ENCODE measurements at places on chromosomes 5 and 9.

- no peak for DNase-seq
These were observed 76.5 kb upstream of the IL7R start for GRCh38 chr5:35780236-35780635.

- no peak for DNase-seq
These were observed 114.1 kb downstream of the SYK start for GRCh38 chr9:90915693-90916092.

GRCh38 chr5:168006456-168007130, 284.9 kb upstream of the WWC1 start:
- no peak for DNase-seq

GRCh38 chr9:129888293-129889121, 53.2 kb downstream of the USP20 start:
- DNase-seq: no peak

DNA sequence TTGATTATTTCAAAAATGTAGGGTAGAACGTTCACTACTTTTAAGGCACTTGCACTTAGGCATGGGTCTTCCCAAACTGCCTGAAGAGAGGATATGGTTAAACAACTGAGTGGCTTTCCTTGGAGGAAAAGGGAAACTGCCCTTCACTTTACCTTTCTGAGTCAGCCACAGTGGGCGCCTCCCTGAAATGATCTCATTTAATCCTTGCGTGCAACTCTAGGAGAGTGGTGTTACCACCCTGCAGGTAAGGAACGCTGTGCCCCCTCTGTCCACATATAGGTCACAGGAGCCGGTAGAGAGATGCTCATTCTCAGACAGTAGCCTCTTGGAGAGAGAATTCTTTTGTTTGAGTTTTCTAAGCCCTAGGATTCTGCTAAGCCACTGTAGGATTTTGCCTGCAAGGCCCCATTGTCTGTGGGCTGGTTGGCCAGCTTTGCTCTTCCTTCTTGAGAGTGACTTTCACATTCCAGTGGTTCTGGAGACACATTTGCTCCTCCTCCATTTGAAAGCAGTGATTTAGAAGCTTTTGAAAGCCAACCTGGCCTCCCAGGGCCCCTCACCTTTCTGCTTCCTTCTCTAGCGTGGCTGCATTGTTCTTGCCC, 110.3 kb upstream of the CTSL start:
- no peak for DNase-seq

Measured in Caki2 (cell line).